NCI-H460 (cell line): ENCODE measurements at places on chromosomes 4 and X. TPM values are rescaled to one million over a fixed set of nuclear protein-coding genes. Genes with fewer than 3 reads are reported as not detected.

CPLX1 gene
- total RNA-seq: 0.10 and 0.61 TPM in 2 replicates

GAGE12C gene
- not detected in 2 replicates for total RNA-seq

NLRP2B gene
- not detected in 2 replicates for total RNA-seq

EVC gene
- 1.9 and 3.1 TPM in 2 replicates for total RNA-seq

CSAG3 gene
- not detected in 2 replicates for total RNA-seq

ADD1 gene
- 71.6 and 81.8 TPM in 2 replicates for total RNA-seq

HTN1 gene
- not detected in 2 replicates for total RNA-seq
